ENCODE measurements at places on chromosomes 3 and 15.

GRCh38 chr15:29887721-29888120 lies 65.5 kb upstream of the TJP1 start:
- no peak for DNase-seq

GRCh38 chr3:58691997-58692396 lies 25.4 kb upstream of the FAM3D start:
- no peak for DNase-seq

GRCh38 chr3:159252772-159253384 lies 451.0 kb downstream of the MFSD1 start:
- no peak for DNase-seq

GRCh38 chr15:89746386-89746780 lies 4.7 kb downstream of the MESP1 start:
- DNase-seq, result no peak

DNA sequence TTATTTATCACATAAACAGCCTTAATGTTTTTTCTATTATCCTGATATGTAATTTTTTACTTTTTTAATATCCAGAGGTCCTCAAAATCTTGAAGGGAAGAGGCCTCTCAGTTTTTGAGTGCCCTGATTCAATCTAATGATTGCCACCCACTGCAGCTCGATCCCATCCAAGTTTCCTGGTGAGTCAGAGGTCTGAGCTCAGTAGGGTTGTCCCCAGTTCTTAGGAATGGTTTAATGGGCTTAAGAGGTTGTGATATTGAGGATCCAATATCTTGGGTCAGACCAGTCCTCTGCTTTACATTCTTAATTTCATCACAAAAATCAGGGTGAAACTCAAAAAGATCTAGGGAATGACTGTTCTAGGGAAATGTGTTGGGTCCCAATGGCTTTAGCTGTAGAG lies 238.5 kb downstream of the NSUN3 start:
- DNase-seq, result no peak

DNA sequence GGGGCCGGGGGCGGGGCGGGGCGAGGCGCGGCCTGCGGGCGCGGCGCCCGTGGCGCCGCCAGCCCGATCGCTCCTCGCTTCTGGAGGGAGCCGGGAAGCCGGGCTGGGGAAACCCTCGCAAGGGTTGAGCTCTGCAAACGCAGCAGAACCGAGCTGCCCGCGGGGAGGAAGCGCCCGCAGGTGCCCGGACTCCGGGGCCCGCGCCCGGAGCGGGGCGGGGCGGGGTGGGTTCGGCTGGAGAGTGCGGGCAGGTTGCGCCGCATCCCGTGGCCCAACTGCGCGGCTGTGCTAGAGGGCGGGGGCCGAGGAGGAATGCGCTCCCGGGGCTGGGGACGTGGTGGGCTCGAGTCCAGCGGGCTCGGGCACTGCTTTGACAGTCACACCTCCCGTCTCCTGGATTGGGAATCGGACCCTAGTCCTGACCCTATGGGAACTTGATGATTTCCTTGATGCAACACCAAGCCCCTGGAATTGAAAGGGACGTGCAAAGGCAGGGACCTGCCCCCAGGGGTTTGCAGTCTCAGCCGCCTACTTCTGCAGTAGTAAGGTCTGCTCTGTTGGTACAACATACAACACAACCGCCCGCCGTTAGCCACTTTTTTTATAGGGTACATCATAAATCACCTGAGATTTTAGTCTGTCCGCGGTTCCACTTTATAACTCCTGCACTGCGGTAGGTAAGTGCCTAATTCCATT lies 34.3 kb downstream of the ZBTB38 start:
- DNase-seq, result no peak

DNA sequence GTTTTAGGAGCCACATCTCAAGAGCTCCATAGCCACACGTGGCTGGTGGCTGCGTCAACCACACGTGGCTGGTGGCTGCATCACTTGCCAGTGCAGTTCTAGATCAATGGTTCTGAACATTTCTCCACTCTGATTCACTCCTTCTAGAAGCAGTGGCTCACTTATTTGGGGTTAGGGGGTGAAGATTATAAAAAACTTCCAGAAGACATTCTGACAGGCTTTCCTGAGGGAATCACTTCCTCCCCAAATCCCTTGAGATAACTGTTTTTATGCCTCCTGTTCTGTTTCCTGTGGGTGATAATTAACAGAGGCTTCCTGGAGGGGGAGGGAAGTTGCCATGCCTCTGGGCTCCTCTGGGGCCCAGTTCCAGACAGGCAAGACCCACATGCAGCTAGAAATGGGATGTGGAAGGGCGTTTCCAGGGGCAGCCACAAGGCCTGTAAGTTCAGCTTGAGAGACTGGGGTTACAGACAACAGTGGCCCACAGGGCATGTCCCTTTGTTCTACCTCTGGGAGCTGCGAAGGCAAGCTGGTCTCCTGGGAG lies 23.6 kb downstream of the HEG1 start:
- no peak for DNase-seq

DNA sequence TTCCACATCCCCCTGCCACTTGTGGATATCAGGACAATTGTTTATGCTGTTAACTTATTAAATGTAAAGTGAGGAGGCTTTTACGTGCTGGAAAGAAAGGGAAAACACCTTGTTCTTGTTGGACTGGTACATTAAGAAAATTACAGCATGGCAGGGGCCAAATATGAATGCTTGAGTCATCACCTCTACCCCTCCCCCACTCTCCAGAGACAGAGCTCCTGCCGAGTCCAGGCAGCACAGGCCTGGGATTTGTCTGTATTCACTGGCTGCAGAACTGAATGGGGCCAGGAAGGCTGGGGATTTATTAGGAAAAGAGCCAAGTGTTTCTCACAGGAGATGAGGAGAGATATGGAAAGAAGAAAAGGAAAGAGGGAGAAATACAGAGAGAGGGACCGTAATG lies 308.9 kb downstream of the EPHB1 start:
- no peak for DNase-seq

- no peak for DNase-seq
These were observed 93.3 kb upstream of the NLGN1 start for GRCh38 chr3:173304182-173304800.

DNA sequence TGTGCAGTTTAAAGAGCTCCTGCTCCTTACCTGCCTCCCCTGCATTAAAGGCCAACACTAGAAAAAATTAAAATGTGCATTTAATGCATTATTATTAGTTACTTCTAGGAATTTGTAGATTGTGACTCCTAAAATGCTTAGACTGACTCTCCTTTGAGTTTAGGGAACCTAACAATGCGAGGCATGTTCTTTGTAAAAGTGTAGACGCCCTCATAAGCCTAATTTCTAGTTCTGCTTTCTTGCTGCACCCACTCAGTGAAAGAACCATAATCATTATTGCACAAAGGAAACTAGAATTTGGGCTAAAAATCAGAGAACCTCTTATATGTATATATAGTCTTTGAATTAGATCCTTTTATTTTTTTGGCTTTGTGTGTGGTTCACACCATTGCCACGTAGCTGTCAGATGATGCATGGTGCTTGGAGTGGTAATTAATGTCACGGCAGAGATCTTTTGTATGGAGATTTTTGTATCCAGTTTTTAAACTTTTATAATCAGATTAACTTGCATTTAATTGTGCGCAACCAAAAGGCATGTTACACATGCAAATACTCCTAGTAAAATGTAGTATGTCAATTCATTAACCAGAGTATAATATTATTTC lies 710 bp downstream of the ABHD10 start:
- no peak for DNase-seq

GRCh38 chr3:8651418-8652323 lies 7.1 kb upstream of the SSUH2 start:
- DNase-seq, result no peak

DNA sequence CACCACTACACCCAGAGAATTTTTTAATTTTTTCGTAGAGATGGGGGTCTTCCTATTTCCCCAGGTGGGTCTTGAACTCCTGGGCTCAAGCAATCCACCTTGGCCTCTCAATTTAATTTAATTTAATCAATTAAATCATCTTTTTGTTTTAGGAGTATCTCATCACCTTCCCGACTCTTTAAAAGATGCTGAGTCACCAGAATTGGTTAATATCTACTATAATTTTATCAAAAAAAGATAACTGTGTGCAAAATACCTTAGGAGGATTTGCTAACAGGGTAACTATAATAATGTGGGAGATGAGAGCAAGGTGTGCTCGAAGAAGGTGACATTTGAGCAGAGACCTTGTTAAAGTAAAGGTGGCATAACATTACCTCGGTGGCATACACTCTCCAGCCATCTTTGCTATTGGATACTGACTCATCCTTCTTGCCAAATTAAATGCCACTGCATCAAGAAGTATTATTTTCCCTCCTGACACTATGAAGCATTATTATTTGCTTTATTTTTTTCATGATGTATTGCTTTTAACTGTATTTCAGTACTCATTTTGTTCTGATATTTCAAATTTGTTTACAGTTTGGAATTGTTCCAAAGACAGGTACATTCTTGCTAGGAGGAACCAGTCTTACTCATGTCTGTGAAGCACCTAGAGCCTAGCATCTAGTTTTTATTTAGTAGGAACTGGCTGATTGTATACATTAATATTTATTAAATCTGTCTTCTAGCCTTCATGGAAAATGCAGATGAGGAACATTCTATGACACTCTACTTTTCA lies 200.7 kb downstream of the MBNL1 start:
- no peak for DNase-seq

DNA sequence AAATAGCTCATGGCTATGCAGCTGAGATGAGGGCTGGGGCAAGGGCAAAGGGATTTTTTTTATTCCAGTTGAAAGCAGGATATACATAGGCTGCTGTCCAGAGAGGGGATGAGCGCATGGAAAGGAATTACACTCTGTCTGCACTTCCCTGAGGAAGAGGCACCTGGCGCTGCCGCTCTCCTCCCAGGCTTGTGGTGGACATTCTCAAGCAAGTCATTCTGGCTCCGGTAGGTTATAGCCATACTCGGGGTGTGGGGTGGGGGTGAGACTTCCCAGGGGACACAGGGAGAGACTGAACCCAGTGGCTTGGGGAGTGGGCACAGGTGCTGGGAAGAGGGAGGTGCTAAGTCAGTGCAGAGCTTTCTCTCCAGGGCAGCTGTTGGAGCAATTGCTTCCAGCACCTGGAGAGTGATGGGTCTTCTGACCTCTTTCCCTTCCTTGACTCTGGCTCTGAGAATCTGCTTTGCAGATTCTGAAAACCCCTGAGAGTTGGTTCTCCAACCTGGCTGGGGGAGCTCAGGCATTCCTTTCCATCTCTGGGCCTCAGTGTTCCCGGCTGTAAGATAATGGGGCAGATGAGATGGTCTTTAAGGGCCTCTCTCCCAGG lies 24.3 kb downstream of the CYP8B1 start:
- no peak for DNase-seq

DNA sequence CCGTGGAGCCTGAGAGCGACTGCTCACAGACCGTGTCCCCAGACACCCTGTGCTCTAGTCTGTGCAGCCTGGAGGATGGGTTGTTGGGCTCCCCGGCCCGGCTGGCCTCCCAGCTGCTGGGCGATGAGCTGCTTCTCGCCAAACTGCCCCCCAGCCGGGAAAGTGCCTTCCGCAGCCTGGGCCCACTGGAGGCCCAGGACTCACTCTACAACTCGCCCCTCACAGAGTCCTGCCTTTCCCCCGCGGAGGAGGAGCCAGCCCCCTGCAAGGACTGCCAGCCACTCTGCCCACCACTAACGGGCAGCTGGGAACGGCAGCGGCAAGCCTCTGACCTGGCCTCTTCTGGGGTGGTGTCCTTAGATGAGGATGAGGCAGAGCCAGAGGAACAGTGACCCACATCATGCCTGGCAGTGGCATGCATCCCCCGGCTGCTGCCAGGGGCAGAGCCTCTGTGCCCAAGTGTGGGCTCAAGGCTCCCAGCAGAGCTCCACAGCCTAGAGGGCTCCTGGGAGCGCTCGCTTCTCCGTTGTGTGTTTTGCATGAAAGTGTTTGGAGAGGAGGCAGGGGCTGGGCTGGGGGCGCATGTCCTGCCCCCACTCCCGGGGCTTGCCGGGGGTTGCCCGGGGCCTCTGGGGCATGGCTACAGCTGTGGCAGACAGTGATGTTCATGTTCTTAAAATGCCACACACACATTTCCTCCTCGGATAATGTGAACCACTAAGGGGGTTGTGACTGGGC lies 7.3 kb downstream of the FAM131A start:
- DNase-seq, result no peak

- DNase-seq, result no peak
These were observed 143.8 kb upstream of the IL12A start for GRCh38 chr3:159844801-159845261.

- DNase-seq, result no peak
These were observed 29.3 kb downstream of the RIOX2 start for GRCh38 chr3:97942801-97943546.

GRCh38 chr3:11037976-11038375 lies 45.4 kb downstream of the SLC6A1 start:
- DNase-seq, result no peak

GRCh38 chr3:66592016-66592761 lies 91.4 kb upstream of the LRIG1 start:
- no peak for DNase-seq
